ENCODE measurements at places on chromosomes 5 and 9. TPM values are rescaled to one million over a fixed set of nuclear protein-coding genes. Genes with fewer than 3 reads are reported as not detected.

PROB1 gene
- 0.17 TPM for total RNA-seq

QRFP gene
- total RNA-seq: not detected

WDR31 gene
- total RNA-seq: 0.95 TPM

TLR4 gene
- total RNA-seq: 0.18 TPM

RNF183 gene
- total RNA-seq: not detected

C7 gene
- not detected for total RNA-seq

PLPP1 gene
- 37.3 TPM for total RNA-seq

SH3RF2 gene
- total RNA-seq: 3.4 TPM

MRPL36 gene
- total RNA-seq: 120 TPM

IRX2 gene
- 1.6 TPM for total RNA-seq

RNF208 gene
- 2.6 TPM for total RNA-seq

AGXT2 gene
- not detected for total RNA-seq
